ENCODE measurements at places on chromosomes 7 and 10.

DNA sequence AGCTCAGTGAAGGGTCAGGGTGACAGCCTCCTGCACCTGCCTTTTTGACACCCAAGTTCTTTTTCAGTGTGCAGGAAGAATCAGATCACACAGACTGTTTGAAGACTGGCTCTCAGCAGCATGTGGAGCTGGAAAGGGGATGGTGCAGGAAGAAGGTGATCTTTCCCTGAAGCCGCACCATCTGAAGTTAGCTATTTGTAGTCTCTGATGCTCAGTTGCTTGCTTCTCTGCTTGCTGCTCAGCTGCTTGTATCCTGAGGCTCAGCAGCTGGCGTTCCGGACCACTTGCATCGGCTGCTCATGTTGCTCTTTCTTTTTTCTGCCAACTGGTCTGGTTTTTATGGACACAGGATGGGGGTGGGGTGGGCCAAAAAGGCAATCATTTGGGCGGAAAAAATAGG lies 15.8 kb upstream of the DNMBP start:
- DNase-seq: peak; percentile 2

GRCh38 chr10:35203745-35204144 lies 77.1 kb downstream of the CREM start:
- no peak for DNase-seq

DNA sequence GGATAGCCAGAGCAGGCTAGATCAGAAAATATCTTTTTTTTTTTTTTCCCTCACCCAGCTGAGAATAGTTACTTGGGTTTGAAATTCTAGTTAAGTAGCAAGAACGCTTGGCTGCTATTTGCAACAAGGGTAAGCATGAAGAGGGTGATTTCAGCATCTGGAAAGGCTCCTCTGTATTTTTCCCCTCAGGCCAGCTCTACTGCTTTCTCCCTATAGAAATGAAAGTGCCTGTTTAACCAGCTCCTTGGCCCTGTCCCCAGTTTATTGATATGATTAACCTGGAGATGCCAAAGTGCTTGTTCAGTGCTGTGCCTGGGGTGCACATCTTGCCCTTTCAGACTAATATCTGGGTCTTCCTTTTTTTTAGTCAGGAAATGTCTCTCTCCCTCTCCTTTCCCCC lies 37.1 kb downstream of the AP3M1 start:
- no peak for DNase-seq

- no peak for DNase-seq
Observed at GRCh38 chr7:133003052-133003910, 78.6 kb downstream of the CHCHD3 start.

DNA sequence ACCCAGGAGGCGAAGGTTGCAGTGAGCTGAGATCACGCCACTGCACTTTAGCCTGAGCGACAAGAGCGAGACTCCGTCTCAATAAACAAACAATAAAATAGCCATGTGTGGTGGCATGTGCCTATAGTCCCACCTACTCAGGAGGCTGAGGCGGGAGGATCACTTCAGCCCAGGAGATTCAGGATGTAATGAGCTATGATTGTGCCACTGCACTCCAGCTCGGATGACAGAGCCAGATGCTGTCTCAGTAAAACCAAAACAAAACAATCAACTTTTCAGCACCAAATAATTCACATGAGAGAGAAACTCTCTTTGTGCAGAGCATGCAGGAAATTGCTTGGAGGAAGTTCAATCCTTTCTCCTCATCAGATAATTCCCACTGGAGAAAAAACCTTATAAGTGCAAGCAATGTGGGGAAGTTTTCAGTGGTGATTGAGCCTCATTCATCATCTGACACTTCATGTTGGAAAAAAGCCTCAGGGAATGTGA lies 13.4 kb upstream of the FIS1 start:
- DNase-seq: no peak

DNA sequence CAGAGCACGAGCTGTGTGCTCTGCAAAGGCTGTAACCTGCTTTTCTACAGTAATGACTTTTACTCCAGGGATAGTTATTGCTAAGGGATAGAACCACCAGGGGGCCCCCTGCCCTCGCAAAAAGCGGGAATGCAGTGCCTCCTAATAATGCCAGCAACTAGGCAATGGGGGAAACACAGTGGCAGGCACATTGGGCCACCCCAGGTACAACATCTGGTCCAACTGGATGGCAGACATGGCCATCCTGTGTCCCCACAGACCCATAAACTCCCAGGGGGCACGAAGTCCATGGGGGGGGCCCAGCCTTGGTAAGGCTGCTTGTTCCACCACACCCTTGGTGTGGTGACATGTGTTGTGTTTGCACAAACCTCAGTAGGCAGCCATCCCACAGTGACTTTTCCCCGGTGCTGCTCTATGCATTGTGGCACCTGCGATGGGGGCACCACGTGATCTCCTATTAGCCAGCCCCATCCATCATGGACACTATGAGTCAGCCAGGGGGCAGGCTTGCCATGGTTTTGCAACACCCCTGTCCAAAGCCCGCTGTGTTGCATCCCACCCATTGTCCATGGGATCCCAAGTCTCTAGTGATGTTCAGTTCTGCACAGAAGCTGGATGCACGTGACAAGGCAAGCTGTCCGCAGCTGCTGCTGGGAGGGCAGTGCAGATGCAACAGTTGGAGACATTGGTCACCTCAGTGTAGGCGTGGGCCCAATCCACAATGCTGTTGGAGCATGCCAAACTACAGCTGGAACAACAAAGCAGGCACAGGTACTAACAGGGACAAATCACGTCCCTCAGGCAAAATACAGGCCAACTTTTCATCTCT lies 84.0 kb downstream of the ANLN start:
- DNase-seq: no peak

DNA sequence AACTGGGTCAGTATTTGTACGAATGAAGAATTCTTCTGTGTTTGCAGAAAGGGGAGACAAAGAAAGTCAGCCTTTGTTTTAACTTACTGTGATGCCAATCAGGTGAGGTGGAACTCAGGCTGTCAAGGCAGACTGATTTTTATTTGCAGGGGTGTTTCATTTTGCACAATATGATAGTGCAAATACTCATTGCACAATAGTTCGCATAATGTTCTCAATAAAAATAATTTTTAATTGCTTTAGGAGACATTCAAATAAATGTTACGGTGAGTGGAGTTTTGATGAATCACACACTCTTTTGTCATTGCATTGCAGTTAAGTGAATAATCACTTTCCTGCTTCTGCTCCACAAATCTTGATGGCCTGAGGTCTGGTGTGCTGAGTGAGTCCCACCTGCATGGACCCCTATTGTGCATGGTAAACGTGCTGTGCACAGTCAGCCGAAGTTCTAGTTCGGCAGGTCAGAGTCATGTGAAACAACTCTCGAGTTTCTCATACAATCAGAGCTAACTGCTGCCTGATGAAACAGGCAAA lies 141.3 kb upstream of the FZD8 start:
- no peak for DNase-seq

- no peak for DNase-seq
Observed at GRCh38 chr7:48299580-48300169, 128.4 kb downstream of the ABCA13 start.

DNA sequence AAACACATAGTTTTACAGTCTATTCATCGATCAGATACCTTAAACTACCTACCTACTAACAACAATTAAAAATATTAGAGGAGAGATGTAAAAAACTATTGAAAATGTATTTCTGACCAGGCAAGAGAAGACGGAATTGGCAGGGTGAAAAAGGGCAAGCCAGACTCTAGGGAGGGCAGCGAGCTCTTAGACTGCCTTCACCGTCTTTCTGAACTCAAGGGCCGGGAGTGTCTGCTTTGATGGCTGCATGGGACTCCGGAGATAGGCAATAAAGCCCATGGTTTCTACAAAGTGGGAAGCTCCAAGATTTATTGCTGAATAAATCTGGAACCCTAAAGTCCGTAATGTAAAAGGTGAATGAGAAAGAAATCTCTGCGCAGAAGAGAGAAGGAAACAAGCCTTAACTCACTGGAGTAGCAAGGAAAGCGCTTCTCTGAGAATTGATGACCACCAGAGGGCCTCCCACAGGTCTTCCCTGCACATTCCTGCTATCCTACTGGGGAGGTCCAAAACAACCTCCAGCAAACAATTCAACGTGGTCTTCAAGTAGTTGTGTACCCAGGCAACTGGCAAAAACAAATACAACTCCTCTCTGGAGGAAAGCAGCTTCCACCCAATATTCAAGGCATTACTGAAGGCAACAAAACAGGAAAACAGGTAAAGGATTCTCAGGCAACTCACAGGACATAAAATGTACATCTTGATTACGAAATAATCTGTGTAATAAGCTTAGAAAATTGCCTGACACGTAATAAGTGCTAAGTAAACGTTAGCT lies 181.3 kb downstream of the SDK1 start:
- DNase-seq: no peak

GRCh38 chr7:101939136-101939695 lies 121.8 kb downstream of the CUX1 start:
- DNase-seq: no peak

GRCh38 chr10:131907679-131908078 lies 6.9 kb downstream of the PPP2R2D start:
- DNase-seq: no peak

GRCh38 chr10:44724415-44725174 lies 186.5 kb upstream of the TMEM72 start:
- DNase-seq: no peak

DNA sequence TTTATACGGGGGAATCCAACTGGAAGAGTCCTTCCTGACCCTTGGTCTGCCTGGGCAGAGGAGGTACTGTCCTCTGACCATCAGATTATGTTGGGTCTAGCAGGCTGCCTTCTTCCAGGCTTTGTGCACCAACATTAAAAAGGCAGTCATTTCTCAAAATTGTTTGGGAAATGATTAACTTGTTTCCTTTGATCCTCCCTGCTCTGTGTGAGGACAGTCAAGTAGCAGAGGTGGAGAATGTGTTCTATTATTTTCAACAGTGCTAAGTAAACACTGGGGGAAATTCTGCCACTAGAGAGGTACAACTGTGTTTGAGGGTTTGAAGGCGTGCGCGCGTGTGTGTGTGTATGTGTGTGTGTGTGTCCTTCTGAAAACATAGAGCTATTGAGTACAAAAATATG lies 20.6 kb downstream of the ACSL5 start:
- no peak for DNase-seq

DNA sequence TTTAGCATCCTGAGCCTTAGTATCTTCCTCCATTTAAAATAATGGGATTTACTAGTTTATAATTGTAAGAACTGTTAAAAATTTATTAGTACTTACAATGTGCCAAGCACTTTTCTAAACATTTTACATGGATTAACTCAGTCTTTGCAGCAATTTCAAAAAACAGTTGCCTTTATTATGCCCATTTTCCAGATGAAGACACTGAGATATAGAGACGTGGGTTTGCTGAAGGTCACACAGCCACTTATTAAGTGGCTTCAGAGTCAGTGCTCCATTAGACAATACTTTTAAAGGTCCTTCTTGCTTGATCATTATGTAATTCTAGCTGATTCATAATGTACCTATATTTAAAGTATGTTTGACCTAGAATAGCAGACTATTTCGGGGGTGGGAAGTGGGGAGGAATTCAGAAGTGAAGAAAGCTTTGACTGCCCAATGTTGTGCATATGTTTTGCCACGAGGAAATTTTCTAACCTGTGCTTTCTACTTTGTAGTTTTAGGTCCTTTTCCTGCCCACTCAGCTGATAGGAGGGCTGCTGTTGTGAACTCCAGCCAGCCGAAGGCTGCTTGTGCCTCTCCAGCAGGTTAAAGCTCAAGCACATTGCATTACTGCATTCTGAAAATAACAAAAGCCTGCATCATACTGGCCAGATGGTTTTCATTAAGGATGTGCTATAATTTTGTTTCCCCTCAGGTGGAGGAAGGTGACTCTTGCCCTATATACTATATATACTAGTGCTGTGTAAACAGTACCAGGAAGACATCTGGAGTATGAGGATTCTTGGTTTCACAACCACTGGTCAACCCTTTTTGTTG lies 4.3 kb downstream of the PLEKHA8 start:
- DNase-seq: no peak

GRCh38 chr7:47100817-47101435 lies 481.0 kb downstream of the TNS3 start:
- no peak for DNase-seq

GRCh38 chr10:104351061-104351702 lies 2.5 kb upstream of the CFAP58 start:
- no peak for DNase-seq

DNA sequence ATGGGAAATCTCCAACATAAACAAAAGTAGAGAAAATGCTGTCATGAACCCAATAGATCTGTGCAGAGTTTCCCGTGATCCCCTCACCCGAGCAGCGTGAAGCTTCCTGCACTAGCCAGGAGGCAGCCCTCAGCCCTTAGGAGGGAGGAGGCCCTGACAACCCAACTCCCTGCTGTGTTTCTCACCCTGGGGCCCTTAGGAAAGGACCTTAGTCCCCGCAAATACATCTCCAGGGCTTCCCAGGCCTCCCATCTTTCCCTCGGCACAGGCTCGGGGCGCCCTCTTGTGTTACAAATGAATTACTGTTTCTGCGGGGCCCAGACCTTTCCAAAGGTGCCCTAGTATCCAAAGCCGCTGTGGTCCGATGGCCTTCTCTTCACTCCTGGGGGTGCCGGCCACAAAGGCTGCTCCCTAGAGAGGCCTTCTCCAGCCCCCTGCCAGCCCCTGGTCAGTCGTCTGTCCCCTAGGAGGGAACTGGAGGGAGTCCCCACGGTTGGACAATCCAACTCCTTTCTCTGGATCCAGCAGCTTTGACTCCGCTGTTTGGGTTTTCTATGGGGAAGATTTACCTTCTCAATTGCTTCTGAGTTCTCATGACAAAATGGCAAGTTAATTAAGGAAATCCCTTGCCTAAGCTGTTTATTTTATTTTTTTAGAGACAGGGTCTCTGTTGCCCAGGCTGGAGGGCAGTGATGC lies 49.9 kb upstream of the SH2B2 start:
- DNase-seq: no peak

- DNase-seq: no peak
Observed at GRCh38 chr7:131556909-131557651, 652 bp upstream of the PODXL start.

- peak; percentile 74 for DNase-seq
Observed at GRCh38 chr7:120864141-120864900, 6.4 kb upstream of the TSPAN12 start.

- DNase-seq: no peak
Observed at GRCh38 chr7:21184942-21185652, 242.8 kb upstream of the SP4 start.

- DNase-seq: no peak
Observed at GRCh38 chr7:87218796-87219544, 562 bp downstream of the TMEM243 start.
